ENCODE measurements at places on chromosomes 2 and 18.

- no peak for DNase-seq
Observed at GRCh38 chr2:5700551-5700950, 8.4 kb downstream of the SOX11 start.

- no peak for DNase-seq
Observed at GRCh38 chr2:84840306-84840705, 40.6 kb downstream of the TRABD2A start.

- DNase-seq, result no peak
Observed at GRCh38 chr2:30351116-30351515, 95.9 kb upstream of the LCLAT1 start.

DNA sequence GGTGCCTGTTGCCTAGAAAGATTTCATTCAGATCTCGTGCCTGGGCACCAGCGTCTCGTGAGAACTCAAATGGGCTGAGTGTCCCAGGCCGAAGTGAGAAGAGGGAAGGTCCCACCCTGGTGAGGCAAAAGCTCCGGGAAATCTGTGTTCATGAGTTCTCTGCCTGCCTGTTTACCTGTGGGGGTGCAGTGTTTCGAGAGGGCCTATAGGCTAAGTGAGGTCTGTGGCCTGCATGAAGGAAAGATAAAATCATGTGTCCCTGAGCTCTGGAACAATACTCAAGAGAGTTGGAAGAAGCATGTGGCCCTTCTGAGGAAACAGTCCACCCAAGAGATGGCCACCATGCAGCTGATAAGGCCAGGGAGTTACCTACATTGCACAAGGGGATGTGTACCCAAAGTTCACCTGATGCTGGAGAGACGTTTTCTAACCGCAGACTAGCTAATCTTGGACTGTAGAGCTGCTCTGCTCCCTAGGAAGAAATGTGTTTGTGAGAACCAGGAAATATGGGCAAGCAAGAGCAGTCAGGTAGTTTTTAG is 63.5 kb upstream of the ST3GAL5 start:
- no peak for DNase-seq

DNA sequence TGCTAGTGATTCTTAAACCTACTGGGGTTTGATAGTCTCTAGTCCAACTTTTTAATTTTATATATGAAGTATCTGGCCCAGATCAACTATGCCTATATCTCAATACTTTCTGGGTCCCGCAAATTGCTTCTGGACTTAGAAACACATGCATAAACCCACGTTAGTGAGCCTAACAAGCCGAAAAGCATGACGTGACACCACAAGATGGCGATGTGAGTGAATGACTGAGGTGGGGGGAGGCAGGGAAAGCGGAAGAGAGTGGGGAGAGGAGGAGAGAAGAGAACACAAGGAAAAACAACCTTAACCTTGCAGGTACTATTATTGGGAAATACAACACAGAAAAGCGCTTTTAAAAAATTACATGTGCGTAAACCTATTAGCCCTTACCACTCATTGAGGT is 13.8 kb downstream of the PDIA6 start:
- no peak for DNase-seq

DNA sequence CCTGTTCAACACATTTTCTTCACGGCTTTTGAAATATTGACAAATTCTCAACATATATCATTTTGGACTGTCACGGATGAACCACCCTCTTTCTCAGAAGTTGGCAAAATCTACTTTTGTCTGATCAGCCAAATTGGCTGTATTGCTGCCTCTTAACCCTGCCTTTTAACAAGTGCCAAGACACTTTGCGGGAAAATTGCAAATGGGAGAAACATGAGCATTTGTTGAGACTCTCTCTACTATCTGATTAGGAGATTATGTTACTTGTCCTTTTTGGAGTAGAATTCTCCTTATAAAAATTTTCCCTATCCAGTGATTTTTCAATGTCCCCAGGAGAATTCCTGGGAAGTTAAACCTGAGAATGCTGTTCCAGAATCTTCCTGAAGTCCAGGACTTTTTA is 256.2 kb upstream of the ZSWIM2 start:
- DNase-seq, result no peak

DNA sequence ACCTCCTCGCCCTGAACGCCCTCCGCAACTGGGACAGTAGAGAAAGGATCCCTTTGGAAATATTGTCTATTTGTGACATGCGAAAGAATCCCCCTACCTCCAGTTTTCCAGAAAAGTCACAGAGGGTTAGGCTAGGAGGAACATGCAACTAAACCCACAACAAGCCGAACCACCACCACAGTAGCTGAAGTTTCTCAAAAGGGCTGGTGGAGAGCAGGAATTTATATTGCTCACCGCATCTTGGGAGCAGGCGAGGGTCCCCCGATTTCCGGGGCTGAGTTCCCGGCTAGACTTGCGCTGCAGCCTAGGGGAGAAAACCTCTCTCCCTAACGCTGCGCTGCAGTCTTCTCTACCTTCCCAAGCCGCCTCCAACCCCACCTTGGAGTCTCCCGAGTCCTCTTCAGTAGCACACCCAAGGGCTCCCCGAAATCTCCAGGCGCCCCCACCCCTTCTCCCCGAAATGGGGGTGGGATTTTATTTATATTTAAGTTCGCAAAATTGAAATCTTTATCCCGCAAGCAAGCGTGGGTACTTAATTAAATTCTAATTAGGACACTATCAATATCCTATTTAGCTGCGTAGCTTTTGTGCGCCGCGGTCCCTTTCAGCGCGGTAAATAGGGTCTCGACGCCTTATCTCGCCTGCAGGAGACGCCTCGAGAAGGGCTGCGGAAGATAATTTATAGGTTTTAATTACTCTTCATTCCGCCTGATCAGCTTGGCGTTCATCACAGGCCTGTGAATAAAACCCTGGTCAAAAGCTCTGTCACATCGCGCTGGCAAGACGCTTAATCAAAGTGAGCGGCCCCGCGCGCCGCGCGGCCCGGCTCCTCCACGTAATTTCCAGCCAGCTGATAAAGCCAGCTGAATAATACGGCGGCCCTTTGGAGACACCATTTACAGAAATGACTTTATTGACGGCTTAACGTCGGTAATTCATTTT is 2.0 kb upstream of the EN1 start:
- DNase-seq, result no peak

DNA sequence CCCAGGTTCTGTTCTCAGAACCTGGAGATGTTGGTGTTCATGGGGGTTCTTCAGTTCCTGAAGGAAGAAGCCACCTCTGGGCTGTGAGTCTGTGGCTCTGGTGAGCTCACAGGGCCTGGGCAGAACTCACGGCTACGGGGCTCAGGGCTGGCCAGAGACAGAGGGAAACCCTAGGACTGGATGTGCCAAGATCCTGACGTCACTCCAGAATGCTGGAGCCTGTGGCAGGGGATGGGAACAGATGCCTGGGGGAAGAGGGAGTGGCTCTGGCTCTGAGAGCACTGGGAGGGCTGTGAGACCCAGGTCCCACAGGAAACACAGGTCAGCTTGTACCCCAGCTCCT is at the start of gene OTOF:
TSS of gene OTOF (minus strand) at position 214 of the 343 bp plus-strand sequence.
- DNase-seq, result no peak

DNA sequence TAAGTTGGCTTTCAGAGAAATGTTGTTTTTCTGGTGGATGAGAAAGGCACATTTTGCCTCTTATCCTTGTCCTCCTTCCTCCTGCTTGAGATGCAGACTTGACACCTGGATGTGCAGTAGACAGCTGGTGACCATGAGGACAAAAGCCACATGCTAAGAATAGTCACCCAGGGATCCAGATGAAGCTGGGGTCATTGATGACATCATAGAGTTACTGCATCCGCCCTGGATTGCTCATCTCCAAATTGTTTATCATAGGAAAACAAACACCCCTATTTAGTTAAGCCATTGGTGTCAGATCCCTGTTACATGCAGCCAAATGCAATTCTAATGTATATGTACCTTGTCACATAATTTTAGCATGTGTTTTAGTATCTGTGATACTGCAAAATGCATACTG is 16.3 kb upstream of the SLC1A4 start:
- DNase-seq, result no peak

GRCh38 chr2:164522561-164522981 is 98.7 kb downstream of the GRB14 start:
- DNase-seq, result no peak

- DNase-seq, result no peak
Observed at GRCh38 chr2:14616950-14617349, 15.6 kb upstream of the LRATD1 start.

GRCh38 chr18:25533218-25533617 is 181.3 kb upstream of the ZNF521 start:
- DNase-seq, result no peak

GRCh38 chr18:76456823-76457222 is 38.2 kb downstream of the ZNF516 start:
- no peak for DNase-seq

DNA sequence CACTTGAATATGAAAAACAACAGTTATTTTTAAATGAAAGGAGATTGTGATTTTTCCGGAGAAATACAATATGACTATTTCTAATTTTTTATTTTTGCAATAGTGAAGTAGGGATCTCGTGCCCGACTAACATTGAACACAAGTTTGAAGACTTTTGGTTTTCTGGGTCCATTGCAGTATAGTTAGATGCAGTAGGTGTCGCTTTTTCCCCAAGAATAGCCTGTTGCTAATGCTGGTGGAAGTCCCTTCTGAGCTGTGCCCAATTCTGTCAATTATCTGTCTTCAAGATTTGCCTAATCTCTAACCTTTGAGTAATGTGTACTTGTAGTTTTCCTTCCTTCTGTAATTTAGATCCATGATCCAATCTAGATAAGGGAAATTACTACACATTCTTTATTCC is 36.5 kb downstream of the SEMA4F start:
- no peak for DNase-seq

GRCh38 chr2:72921088-72921851 is 4.0 kb downstream of the EMX1 start:
- no peak for DNase-seq

GRCh38 chr18:44789710-44790109 is 109.0 kb downstream of the SETBP1 start:
- no peak for DNase-seq

DNA sequence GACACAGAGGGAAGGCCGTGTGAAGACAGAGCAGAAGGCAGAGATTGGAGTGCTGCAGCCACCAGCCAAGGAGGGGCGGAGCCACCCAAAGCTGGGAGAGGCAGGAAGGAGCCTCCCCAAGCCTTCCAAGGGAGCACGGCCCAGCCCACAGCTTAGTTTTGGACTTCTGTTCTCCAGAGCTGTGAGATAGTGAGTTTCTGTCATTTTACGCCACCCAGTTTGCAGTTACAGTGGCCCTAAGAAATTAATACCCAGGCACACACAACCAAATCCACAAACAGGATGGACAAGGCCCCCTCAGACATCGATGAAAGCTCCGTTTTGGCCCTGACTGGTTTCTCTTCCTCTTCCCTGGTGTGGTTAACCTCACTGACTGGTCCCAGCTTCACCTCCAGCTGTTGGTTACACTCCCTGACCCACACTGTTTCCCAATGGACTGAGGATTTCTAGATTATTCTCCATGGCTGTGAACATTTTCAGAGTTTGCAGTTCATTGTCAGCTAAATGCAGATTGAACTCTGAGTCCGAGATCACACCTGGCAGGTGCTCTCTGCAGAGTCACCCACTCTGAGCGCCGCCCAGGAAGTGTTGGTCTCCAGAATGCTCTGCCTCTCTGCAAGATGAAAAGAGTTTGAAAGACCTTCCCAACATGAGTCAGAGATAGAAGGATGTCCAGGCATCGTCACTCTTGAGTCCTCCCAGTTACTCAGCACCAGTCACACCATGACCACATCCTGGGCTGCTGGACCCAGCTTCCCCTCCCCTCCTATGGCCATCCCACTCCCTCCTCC is 100.2 kb downstream of the TWIST2 start:
- no peak for DNase-seq

- no peak for DNase-seq
Observed at GRCh38 chr2:130847776-130848525, 11.2 kb downstream of the ARHGEF4 start.

- DNase-seq, result no peak
Observed at GRCh38 chr2:137521653-137522619, 442.3 kb upstream of the HNMT start.

GRCh38 chr18:35566019-35566418 is 15.5 kb upstream of the GALNT1 start:
- DNase-seq, result no peak

GRCh38 chr2:2324119-2324518 is 7.0 kb downstream of the MYT1L start:
- DNase-seq, result no peak

DNA sequence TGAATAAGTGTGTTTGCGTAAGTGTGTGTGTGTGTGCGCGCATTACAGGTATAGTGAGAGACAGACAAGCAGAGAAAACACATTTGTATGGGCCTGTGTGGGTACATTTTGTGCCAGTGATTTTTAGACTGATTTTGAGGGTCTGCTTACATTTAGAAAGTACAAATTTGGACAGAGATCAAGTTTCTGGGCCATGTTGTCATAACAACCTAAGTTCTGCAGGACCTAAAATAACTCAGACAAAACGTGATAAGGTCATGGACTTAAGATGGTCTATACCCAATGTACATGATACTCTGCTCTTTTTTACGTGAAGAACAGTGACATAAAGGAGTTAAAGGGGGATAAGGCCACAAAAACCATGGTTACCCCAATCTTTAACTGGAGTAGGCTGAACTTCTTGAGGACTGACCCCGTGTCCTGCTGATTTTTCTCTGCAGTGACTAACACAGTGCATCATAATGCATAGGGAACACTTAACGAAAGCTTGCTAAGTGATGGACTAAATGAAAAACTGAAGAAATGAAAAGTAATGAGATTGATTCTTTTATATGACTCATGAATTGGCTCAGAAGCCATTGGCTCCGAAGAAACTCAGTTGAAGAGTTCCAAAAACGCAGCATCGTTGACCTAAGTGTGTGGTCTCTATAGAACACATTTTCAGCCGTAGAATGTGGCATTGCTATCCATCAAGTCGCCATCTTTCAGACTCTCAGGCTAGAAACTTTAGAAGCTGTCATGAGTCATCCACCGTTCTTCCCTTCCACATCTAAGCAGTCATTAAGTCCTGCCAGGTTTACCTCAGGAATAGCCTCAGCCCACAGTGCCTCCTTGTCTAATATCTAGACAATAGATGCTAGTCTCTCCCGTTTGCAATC is 61.6 kb upstream of the NCOA1 start:
- no peak for DNase-seq

DNA sequence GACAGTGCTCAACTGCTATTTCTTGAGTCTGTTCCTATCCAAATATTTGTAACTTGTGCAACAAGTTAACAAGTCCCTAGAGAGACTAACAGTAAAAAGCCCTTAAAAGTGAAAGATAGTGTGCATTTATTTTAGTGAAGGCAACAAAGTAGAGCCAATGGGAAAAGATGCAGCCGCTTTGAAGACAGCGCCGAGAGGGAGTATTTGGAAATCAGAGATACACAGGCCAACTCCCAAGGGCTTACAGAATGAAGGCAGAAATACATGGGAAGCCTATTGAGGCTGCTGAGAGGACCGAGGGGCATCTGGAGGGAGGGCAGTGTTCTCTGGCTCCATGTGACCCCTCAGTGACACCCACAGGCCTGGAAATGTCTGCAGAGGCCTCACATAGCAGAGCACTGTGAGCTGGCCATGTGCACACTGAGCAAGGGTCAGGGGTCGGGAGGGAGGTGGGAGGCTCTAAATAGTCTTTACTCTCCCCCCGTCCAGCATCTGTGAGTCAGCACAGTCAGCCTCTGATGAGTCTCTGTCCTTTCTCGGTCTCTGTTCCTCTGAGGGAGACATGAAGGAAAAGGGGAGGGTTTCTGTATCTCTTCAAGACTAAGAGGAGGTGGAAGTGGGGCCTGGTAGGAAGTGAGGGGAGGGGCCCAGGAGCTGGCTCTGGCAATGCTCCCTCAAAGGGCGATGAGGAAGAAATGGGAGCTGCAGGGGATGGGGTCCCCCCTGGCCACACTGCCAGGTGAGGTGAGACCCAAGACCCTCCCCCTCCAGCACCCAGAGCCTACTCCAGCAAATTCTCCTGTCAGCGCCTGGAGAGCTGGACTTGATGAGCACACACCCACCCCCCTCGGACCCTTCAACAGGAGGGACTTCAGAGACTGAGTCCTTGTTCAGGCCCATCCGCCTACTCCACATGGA is 133.6 kb downstream of the SP3 start:
- DNase-seq, result no peak
